Activated T-helper 1 cell treated with Interleukin-2 at 50 U/mL for 16 hours (primary cell): ENCODE measurements at places on chromosomes 4 and X.

DNA sequence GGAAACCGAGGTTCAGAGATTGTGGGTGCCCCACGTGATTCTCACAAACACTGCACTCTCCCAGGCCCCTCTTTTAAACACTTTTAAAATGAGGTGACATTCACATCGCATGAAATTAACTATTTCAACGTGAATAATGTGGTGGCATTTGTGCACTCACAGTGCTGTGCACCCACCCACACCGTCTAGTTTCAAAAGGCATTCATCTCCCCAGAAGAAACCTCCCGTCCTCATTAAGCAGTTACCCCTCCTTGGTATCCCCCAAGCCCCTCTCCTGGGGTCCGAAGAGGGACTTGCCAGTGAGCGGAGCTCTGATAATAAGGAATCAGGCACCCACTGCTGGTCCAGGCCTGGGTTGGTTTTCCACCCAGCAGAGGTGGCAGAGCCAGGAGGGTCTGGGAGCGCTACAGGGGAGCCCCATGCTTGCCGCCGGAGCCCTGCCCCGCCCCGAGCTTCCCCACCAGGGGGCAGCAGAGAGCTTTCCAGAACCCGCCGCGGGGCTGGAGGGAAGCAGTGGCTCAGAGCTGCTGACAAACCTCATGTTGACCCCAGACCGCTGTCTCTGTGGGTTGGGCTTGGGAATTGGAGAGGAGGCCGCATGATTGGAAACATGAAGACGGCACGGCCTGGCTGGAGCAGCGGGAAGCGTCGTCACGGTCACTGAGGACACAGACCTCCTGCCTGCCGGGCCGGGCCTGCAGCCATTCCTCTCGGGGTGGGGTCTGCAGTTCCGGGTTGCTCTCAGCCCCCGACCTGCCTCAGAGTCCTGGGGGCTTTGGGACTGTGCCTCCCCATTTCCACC, 27.5 kb upstream of the HTRA3 start:
- DNase-seq = peak; percentile 61

- no peak for DNase-seq
Measured at GRCh38 chr4:88693792-88694191, 3.8 kb downstream of the NAP1L5 start.

GRCh38 chrX:69236641-69237040, 71.4 kb upstream of the PJA1 start:
- no peak for DNase-seq

DNA sequence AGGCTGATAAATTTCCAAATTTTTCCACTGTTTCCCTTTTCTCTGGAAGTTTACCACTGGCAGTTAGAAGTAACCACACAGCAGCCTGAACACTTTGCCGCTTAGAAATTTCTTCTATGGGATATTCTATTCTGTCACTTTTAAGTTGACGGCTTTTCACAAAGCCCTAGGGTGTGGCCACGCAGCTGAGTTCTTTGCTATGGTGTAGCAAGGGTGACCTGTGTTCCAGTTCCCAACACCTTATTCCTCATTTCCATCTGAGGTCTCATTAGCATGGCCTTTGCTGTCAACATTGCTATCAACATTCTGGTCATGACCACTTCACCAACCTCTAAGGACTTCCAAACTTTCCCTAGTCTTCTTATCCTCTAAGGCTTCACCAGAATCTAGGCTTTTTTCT, 45.4 kb upstream of the NFKB1 start:
- no peak for DNase-seq

DNA sequence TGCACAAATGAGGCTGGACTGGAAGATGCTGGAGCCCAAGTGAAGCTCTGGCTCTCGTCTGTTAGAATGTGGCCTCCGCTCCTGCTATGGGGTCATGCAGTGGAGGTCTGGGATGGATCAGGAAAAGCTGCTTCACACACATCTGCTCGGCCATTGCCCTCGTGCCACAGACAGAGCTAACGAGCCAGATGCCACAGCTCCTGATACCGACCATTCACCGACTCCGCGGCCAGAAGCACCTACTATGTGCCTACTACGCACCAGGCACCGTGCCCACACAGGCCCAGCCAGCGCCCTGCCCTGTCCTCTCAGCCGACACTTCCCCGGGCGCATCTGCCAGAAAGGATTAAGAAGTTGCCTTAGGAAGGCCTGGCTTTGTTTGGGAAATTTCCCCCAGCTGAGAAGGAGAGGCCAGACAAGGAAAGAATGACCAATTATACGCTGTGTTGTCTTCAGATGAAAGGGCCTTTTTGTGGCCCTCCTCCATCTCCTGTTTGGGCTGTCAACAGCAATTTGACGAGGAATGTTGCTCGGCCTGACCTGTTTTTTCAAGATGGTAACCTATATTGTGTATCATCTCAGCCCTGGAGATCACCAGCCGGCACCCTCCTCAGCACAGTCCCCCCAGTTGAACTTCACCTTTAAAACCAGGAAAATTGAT, 34.3 kb downstream of the HMX1 start:
- no peak for DNase-seq

DNA sequence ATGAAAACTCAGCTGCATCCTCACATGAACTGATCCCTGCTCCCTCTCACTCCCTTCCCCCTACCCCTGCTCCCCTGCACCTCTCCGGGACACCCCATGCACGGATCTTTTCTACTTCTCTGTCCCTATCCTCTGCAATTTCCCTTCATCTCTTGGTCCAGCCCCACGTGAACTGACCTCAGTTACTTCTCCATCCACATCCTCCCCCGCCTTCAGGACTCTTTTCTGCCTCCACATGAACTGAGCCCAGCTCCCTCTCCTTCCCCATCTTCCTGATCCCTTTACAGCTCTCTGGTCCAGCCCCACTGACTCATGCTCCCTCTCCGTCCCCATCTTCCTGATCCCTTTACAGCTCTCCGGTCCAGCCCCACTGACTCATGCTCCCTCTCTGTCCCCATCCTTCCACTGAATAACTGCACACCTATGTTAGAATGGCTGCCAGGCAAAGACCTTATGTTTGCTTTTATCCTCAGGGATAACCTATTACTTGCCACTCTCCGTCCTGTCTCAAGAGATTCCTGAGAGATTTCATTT, 5.6 kb downstream of the CETN2 start:
- DNase-seq = no peak

DNA sequence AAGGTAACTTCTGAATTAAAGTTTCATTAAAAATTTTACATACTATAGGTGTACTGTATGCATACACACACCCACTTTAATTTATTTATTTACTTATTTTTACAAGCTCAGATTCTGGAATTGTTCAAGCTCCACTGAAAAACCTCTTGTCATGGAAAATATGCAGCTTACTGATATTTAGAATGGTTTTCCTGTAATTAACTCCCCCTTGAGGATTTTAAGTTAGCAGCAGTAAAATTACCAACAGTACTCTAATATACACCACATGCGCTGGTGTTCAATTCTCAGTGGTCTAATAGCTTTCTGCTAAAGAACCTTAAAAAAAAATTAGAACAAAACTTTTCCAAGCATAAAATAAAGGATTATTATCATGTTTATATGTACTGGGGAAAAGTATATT, 12.0 kb downstream of the MAB21L2 start:
- DNase-seq = no peak

DNA sequence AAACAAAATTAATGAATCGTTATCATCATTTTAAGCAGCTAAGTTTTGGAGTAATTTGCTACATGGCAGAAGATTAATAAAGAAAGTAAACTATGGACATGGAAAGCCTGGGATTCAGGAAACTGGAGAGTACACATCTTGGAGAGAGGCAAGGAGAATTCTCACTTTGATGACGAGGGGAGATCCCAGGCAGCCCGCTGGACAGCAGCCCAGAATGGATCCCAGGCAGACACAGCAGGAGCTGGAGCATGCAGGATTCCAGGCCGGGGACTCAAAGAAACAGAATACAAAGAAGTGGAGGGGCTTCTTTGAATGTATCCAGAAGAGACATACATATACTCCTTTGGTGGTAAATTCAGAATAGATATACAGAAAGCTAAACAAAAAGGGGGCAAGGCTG, 118.0 kb upstream of the ATP6AP2 start:
- DNase-seq = no peak

DNA sequence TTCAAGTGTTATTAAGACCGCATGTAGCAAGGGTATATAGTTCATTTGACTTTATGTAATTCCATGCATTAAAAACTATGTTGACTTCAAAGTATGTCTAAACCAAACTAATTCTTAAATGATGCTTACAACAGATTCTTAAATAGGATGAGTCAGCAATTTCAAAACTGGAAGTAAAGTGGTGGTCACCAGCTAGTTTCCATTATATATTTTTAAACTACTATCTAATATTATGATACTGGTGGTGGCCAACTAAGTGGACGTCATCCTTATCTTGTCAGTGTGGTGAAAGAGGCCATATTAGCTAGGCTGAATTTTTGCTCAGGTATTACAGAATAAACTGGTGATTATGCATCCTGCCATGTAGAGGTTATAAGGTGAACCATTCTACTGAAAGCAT, 1.2 kb downstream of the IL15 start:
- DNase-seq = no peak

DNA sequence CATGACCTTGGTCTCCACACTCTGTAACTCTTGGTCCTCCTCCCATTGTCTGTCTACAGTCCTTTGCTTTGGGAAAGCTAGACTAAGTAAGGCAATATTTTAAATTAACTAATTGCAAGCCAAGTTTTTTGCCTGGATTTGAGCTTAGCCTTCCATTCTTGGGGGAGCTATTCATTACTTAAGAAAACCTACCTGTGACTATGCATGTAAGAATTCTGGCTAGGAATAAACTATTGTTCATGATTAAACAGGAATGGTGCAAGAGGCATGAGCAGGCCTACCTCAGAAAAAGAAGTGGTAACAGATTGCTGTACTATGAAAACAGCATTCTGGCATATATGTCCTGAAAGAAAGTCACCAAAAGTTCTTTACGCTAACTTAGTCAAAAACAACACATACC, 309.4 kb downstream of the MAPK10 start:
- no peak for DNase-seq

- no peak for DNase-seq
Measured at GRCh38 chr4:146095091-146095690, 80.3 kb upstream of the LSM6 start.

- no peak for DNase-seq
Measured at GRCh38 chrX:54496517-54496852, 451 bp upstream of the FGD1 start.

- DNase-seq = no peak
Measured at GRCh38 chr4:5366421-5366820, 315.1 kb downstream of the STK32B start.

- DNase-seq = no peak
Measured at GRCh38 chrX:96704629-96705028, 20.0 kb downstream of the DIAPH2 start.

GRCh38 chr4:150119492-150119891, 41.2 kb downstream of the DCLK2 start:
- DNase-seq = no peak

DNA sequence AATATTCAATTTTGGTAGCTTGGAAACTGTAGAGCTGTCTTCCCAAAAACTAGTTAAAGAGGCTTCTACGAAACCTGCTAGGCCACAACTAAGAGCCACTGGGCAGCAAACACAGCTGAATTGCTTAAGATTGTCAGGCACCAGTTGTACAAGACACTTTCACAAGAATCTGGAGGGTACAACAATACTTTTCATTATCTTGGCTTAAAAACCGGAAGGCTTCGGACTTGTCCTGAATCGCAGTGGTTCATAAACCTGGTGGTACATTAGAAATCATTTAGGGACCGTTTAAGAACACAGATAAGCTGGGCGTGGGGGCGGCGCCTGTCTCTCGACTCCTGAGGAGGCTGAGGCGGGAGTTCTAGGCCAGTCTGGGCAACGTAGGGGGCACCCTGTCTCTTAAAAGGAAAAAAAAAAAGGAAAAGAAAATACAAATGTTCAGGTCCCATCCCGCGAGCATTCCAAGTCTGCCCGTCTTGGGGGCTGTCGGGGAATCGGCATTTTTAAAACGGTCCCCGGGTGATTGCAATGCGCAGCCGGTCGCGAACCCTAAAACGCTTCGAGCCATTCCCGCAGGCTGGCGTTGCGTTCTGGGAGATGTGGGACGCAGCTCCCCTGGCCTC, 763 bp downstream of the PYURF start:
- DNase-seq = no peak

DNA sequence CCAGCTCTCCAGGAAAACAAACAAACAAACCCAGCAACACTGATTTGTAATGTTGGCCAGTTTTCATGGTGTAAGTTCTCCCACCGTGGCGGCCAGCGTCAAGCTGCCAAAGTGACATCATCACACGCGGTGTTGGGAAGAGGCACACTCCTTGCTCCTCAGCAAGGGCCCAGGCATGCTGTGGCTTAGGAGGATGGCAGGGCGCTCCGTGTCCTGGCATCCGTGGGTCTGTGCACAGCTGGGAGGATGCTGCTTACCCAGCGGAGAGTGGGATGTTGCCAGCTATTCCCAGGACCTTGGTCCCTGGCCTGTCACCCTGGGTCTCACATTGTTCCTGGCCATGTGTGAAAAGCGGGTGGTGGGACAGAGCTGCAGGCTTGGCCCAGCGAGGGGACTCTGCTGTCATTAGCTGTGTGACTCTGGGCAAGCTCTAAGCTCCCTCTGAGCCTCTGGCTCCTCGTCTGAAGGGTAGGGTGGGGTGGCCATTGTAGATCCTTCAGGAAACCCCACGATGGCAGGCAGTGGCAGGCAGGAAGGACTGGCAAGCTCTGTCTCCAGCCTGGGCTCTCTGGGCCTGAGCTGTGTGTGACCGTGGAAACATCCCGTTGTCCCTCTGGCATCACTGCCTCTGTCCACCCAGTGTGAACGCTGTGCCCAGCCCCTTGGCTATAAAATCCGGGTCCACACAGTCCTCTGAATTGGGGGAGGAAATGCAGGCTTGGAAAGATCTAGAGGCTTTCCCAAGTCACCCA, 10.8 kb downstream of the PSAPL1 start:
- DNase-seq = no peak

DNA sequence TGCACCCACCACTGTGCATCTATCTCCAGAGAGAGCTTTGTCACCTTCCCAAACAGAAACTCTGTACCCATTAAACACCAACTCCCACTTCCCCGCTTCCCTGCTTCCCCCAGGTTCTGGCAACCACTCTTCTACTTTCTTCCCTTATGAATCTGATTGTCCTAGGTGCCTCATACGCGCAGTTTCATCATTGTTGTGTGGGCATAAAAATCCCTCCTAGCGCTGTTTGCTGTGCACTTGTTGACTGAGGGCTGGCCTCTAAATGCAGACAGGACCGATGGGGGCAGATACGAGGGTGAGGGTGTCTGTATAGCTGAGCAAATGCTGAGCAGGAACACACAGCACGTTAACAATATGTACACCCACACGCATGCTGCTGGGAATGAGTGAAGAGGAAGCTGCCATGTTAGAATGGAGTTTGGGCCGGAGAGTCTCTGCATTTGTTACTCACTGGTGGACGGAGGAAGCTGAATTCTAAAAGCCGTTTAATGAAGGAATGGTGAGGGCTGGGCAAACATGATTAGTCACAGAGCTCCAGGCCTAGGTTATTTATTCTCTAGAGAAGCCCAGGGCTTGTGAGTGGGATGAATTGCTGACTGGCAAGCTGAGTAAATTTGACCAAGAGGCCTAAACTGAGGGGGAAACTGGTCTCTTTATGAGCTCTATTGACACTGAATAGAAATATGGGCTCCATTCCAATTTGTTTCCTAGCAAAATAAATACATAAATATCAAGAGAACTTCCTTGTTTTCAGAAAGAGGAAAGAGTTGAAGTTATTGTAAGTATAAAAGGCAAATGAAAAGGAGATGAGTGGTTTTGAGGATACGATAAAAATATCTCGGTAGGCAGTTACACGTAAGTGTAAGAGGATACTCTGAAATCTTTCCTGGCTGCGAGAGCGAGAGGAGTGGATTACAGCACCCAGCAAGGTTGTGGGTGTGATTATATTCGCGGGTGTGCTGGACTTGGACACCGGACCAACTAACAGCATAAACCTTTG, 95.9 kb upstream of the RPS6KA3 start:
- no peak for DNase-seq
